ENCODE measurements at places on chromosomes 2 and 18. TPM values are rescaled to one million over a fixed set of nuclear protein-coding genes. Genes with fewer than 3 reads are reported as not detected.

GRCh38 chr2:68119504-68119903 is 38.2 kb upstream of the PNO1 start:
- DNase-seq, result no peak

- DNase-seq, result no peak
Measured at GRCh38 chr2:196516564-196516963, 123.0 kb upstream of the CCDC150 start.

DNA sequence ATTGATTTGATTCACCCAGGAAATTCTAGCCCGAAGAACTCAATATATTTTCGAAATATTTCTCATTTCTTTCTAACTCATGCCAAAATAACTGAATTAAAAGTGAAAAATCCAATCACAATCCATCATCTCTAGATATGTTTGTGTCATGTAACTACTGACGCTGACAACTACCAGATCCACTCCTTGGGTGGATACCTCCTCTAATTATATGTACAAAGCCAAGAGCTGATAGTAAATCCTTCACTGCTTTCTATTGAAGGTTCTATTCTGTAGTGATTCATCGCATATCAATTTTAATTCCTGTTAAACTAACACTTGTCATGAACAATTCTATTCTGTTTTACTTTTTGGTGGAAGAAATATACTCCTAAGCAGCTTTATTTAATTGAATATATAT is 1056.6 kb upstream of the NXPH2 start:
- DNase-seq, result no peak

- peak; percentile 83 for DNase-seq
Measured at GRCh38 chr2:225660262-225661131, 261.0 kb downstream of the NYAP2 start.

- no peak for DNase-seq
Measured at GRCh38 chr2:179814050-179814449, 47.4 kb downstream of the ZNF385B start.

Gene DYNAP
- total RNA-seq, result not detected

DNA sequence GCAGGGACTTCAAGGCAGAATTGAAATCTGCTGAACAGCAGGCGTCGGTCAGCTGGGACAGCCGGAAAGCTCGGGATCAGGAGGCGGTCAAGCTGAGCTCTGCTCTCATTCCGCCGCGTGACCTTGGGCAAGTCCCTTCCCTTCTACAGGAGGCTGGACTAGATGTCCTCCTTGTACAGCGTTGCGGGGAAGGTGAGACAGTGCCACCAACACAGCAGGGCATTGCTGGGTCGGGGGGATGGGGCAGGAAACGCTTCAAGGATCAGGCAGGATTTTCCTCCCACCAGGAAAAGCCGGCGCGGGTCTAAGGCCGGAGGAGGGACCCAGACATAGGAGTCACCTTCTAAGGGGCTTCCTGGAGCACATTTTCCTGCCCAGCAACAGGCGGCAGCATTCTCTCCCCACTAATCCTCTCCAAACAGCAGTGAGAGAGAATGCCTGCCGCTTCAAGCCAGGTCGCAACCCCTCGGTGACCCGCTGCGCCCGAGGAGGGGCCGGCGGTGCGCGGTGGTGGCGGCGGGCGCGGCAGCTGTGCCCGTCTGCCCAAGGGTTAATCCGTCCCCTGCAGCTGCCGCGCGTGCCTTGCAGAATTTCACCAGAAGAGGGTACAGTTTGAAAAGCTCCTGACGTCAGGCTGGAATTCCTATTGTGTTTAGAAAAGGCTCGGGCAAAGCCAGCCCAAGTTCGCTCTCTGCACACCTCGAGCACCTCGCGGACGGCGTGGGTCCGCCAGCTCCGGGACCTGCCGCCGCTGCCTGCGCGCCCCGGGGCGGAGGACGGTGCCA is at the start of gene KCNF1:
KCNF1 (plus strand) TSS at position 644 of the 785 bp plus-strand sequence. CDS start 493 bp downstream, outside the sequence.
- no peak for DNase-seq

Gene LYG2
- total RNA-seq, result not detected

- DNase-seq, result no peak
Measured at GRCh38 chr2:164756773-164757172, 84.8 kb downstream of the COBLL1 start.
